Skin of body (tissue), 3 donors: ENCODE measurements at places on chromosomes 1 and 21. TPM values are rescaled to one million over a fixed set of nuclear protein-coding genes. Genes with fewer than 3 reads are reported as not detected.
A peak's percentile ranks its signal among the peaks of the same experiment; 100 is the strongest.

- no peak for DNase-seq
Measured at GRCh38 chr1:226086776-226087175, 24.3 kb downstream of the H3-3A start.

DNA sequence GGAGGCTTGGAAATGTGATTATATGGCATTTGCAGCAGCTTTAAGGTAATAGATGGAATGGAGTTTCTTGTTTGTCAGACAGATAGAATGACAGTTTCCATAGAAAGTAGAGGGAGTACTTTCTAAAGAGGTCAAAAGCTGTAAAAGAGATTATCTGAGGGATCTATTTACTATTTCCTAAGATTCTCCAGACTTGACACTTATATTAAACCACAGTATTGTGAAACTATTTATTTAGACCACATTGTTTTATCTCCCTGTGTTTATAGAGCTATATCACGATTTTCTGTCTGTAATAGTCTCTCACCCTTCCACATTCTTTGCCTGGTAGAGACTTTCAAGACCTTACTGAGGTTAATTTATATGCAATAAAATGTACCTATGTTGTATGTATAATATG is 66.7 kb downstream of the MAN1A2 start:
- DNase-seq: no peak

- peak; percentile 47 for DNase-seq
Measured at GRCh38 chr1:63967901-63968300, 194.1 kb downstream of the ROR1 start.

DNA sequence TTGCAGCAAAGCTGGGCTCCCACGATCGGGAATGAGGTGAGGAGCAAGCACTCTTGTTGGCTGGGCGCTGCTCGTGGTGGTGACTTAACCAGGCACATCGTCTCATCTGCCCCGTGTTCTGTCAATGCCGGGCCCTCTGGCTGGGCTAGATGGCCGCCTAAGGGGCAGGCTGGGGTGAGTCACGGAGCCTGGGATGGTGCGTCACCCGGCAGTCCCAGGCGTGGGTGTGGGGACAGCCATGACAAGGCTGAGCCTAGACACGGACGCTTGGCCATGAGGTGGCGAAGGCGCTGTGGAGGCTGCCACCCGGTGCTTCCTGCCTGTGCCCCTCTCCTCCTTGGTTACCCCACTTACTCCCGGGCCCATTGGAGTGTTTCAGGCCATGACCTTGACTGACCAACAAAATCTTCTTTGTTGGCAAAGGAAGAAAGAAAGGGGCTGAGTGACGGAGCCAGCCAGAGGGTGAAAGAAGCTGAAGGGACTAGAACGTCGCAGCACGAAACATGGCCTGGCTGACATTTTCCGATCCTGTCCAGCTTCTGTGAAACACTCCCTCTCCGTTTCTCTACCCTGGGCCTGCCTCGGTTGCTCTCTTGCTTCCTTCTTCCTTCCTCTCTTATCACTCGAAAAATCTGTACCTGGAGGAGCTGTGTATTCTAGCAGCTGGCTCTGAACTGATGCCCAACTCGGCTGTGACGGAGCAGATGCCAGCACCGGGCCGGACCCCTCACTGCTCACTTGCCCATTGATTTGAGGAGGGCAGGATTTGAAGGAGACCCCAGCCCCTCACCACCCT is 596 bp downstream of the CD247 start:
- no peak for DNase-seq

DNA sequence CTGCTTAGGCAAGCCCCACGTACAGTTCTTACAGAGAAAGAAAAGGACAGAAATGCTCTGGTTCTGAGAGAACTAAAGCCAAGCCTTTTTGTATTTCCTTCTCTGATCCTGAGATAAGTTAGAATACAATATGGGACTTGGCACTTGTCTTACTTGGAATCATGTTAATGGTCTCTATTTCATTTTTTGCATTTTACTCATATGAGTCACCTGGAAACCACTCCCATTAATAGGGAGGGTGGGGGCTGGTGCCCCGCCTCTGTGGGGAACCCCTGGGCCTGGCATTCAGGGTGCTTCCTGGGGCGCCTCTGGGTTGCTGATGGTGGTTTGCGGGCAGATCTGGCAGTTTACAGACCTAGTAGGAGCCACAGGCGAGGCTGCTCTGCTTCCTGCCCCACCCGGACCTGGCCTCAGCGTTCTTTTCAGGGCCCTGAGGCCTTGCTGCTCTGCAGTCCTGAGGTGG is 26.7 kb downstream of the TSPAN2 start:
- no peak for DNase-seq

DNA sequence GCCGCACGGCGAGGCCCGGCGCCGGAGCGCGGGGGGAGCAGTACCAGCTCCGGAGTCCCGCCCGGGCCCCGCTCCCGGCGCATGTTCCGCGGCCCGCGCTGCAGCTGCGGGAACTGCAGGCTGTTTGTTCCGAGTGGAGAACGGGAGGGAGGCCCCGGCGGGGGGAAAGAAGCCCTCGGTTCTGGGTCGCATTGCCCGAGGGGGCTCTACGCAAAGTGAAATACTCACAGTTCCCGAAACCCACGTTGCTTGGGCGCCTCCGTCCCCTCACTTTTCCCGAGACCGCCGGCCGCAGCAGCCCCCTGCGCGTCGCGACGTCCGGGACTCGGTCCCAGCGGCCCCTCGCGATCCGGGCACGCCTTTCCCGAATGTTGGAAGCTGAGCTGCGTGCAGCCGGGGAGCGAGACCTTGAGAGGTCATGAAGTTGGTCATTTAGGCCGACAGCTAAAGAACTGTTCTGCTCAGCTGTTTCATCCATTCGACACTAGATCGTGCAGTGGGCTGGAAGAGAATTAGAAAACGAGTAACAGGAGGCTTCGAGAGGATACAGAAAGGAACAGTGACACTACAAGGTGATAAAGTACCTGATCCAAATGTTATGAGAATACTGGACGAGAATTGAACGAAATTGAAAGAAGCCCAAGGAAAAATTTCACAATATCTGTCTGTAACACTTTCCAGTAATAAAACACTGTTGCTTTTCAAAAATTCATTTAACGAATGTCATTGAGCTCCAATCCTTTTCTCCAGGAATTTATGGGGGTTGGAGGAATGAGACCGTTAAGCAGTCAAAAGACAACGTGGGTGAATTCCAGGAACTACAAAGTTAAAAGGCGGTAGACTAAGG is 657 bp upstream of the LIN9 start:
- no peak for DNase-seq

Gene FCAMR
- not detected for total RNA-seq
